Activated naive CD8-positive, alpha-beta T cell treated with anti-CD3 and anti-CD28 coated beads for 36 hours (primary cell): ENCODE measurements at places on chromosomes 2 and 18.
A peak's percentile ranks its signal among the peaks of the same experiment; 100 is the strongest.

- no peak for DNase-seq
Observed at GRCh38 chr2:36300697-36301096, 54.9 kb upstream of the CRIM1 start.

DNA sequence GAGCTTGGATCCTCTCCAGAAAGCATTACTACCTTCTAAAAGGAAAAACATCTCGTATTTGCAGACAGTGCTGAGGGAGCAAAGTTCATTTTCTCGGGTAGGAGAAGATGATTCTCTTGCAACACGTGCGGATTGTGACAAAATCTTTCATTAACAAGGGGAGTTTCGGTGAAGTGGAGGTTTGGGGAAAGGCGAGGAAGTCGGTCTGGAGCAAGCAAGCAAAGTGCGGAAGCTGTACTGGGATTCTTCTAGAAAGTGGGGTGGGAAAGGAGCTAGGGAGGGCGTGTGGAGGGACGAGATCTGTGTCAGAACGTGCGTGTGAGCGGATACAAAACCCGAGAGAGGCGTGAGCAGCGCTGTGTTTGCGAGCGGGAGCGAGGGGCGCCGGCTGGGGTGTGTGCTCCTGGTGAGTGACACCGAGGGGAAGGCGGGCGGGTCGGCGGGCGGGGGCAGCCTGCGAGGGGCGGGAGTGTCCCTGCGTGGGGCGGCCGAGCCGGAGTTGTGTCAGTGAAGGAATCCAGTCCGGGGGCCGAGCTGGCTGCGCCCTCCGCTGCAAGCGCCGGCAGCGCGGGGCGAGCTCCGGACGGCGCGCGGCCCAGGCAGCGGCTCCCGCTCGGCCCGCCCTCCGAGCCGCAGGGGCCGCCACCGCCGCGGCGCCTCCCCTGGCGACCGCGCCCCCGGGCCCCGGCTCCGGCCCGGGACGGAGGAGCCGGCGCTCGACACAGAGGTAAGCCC, at the start of gene SPATS2L:
SPATS2L (plus strand) TSS at position 498 of the 735 bp plus-strand sequence. CDS start 82,552 bp downstream, outside the sequence.
- peak; percentile 65 for DNase-seq

DNA sequence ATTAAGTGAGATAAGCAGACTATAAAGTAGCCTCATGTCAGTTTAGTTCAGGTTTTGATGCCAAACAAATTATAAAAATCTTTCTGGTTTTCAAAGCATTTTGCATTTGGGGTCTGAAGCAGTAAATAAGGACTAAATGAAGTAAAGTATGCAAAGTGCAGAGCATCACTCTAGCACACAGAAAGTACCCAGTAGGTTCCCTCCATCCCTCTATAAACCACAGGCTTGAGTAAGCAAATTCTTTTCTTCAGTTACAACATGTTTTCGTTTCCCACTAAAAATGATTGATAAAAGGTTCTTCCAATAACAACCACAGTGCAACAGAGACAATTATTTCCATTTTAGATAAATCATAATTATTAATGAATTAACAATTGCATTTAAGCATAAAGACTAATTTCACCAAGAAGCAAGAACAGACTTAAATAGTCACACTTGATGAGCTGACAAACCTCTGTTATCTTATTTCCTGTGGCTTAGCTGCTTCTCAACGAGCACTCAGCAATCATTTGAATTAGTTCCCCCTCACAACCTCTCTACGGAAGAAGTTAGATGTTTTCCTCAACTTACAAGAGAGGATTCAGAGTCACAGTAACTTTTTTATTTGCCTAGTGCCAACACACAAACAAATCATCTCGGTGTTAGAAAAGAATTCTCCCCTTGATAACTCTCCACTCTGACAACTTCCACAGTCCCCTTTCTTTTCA, 249.8 kb downstream of the NBAS start:
- no peak for DNase-seq

DNA sequence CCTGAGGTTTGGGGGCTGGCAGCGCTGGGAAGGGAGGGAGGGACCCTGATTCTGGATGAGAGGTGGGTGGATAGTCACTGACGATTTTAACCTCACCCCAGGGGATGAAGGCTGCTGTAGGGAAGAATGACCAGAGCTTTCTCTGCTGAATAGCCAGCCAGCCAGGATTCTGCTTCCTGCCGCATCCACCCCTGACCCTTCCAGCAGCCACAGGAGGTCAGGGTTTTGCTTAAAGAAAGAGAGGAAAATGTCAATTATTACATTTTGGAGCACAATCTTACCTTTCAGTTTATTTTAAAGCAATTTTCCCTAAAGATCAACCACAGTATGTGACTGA, 217.7 kb downstream of the GBX2 start:
- no peak for DNase-seq

- DNase-seq, result no peak
Observed at GRCh38 chr2:216932113-216932862, 72.4 kb upstream of the TNP1 start.

GRCh38 chr18:1392046-1392445, 487.4 kb downstream of the ADCYAP1 start:
- no peak for DNase-seq

- DNase-seq, result no peak
Observed at GRCh38 chr2:201656102-201656501, 12.8 kb upstream of the TMEM237 start.

GRCh38 chr2:200470230-200470629, 39.6 kb downstream of the KCTD18 start:
- DNase-seq, result no peak

DNA sequence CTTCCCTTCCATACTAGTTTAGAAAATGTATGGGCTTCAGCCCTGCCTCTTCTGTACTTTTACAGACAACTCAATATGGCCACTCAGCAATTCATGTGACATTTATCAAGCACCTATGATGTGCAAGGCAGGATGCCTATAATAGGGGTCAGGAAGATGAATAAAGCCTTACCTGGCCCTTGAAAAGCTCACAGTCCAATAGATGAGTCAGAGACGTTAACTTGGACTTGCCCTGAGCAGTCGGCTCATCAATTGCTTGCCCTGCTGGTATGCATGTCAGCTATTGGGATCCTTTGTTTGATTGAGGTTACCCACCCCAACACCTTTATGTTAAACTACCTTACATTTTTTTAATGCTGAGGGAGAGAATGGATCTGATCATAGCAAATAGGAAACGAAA, 116.1 kb downstream of the DNER start:
- DNase-seq, result no peak

DNA sequence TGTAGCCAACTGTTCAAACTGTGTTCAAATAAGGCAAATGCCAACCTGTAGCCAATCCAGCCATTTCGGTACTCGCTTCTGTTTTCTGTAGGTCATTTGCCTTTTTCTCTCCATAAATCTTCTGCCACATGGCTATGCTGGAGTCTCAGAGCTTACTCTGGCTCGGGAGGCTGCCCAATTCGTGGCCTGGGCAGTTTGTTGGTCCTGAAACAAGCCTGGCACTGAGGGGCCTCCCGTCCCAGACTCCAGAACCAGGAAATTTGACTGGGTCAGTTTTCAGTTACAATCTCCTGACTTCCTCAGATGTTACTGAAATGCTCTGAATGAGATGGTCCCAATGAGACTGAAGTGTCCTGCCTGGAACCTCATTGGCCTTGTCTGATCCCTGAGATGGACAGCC, 120.8 kb upstream of the NPAS2 start:
- DNase-seq, result no peak

- peak; percentile 48 for DNase-seq
Observed at GRCh38 chr2:176491172-176491904, 222.1 kb downstream of the MTX2 start.

- DNase-seq, result no peak
Observed at GRCh38 chr2:224038830-224039079, 331 bp downstream of the SERPINE2 start.

GRCh38 chr2:101883860-101884259, 107.9 kb upstream of the IL1R2 start:
- peak; percentile 4 for DNase-seq

GRCh38 chr18:49662506-49662905, 100.6 kb downstream of the LIPG start:
- no peak for DNase-seq

DNA sequence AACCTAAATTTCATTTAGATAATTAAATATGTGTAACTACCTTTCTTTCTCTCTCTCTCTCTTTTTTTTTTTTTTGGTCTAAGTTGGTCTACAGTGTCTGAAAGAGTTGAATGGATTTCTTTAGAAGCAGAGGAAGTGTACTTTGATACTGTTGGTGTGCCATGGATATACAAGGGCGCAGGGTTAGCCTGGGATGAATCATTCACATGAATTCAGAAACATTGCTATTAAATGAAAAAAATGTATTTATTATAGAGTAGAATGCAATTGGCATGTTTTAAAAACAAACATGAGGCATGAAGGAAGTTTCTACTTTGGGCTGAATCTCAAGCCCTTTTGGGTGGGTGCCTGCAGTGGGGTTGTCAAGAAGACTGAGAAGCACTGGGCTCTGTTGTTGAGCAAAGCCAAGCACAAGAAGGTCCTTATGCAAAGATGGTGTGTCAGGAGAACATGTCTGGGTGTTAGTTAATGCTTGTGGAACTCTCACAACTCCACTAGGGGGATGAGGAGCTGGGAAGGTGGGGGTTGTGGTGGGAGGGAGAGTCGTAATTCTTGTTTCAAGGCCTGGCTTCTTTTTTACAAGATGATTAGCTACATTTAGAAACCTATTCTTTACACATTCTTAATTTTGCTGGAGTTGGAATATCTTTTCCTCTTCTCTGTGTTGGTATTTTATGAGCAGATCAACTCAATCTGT, 57.9 kb downstream of the LYPD6 start:
- no peak for DNase-seq

DNA sequence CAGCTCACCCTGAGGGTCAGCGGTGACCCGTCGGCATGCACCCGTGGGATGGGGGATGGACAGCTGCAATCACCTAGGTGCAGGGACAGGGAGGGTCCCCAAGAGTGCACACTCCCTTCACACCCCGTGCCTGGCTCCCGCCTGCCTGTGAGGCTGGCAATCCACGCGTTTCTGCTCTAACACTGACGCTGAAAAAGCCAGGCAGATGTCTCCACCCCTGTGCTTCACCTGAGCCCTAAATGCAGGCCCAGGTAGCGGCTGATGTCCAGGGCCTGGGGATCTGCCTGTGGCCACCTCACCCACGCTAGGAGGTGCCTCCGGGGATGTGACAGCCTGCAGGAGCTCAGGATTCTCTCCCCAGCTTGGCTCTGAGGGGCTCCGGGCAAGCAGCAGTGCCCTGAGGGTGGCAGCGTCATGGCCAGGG, 212.0 kb upstream of the SALL3 start:
- DNase-seq, result no peak

DNA sequence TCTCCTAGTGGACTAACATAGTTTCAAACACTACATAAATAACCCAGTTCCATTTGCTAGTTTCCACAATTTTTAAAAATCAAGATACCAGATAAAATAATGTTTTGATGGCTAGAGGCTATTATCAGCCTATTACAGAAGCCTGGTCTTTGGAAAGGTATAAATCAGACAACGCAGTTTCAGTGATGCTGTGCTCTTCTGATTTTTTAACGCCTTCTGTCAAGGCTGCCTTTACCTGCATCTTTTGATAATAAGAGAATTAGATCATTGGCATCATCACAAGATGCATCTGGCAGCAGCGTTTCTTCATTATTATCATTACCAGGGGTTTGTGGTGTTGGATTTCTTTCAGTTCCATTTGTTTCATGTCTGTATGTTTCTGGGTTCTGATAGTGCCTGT, 268.7 kb downstream of the MTX2 start:
- no peak for DNase-seq

GRCh38 chr2:8628866-8629209, 53.0 kb upstream of the ID2 start:
- no peak for DNase-seq

DNA sequence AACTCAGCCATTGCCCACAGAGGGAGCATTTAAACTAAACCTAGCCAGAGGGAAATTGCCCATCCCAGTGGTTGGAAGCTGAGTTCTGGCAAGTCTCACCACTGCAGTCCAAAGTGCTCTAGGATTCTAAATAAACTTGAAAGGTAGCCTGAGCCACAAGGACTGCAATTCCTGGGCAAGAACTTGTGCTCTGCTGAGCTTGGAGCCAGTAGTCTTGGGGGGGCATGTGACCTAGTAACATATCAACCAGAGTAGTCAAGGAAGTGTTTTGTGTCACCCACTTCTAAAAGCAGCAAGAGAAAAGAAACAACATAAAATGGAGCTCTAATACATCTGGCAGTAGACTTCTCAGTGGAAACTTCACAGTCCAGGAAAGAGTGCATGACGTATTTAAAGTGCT, 167.0 kb downstream of the PTH2R start:
- DNase-seq, result no peak

DNA sequence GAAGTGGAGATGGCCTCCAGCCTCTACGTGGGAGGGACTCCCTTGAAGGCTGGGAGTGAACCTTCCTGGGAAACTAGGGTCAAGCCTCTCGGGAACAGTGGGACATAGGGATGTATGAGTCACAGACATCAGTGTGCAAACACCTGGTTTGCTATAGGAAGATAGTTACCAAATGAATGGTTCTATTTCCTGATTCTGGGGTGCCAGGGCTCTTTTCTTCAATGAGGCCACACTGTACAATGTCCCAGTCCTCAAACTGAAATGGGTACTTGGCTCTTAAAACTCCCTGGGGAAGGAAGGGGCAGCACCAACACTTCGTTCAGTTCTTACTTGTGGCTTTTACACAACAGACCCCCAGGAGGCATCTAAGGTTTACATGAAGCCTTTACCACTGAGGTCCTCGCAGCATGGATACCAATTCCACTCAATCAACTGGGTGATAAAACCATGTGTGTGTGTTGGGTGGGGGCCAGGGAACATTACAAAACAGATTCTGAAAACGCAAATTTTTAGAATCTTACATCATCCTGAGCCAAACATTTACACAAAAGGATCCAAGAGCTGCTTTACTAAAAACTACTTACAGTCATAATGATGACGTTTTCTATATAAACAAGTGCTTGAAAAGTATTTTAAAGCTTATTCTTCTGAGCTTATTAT, 10.4 kb downstream of the ERFE start:
- no peak for DNase-seq

GRCh38 chr2:67773851-67774250, 289.0 kb downstream of the C1D start:
- DNase-seq, result no peak

DNA sequence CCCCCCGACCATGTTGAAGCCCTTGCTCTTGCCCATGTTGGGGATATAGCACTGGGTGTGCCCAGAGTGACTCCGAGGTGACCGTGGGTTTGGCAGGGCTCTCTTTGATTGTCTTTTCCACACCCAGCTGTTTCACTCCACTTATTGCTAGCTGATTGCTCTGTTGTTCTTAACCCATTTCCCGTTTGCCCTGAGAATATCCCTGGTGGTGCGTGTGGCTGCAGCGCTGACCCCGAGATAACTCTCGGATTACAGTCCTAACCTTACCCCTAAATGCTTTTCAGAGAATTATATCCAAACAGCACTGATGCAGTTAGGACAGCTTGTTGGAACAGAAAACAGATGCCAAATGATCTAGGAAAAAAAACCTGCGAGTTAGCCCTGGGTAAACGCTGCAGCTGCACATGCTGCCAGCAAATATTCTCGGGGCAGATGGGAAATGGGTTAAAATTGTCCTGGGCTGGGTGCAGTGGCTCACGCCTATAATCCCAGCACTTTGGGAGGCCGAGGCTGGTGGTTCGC, 34.3 kb upstream of the SNORC start:
- no peak for DNase-seq
